ENCODE measurements at places on chromosomes 6 and 20.

- no peak for DNase-seq
Observed at GRCh38 chr6:41577356-41578216, 31.4 kb downstream of the FOXP4 start.

- DNase-seq, result peak; percentile 49
Observed at GRCh38 chr6:115896538-115897129, 164.1 kb downstream of the FRK start.

DNA sequence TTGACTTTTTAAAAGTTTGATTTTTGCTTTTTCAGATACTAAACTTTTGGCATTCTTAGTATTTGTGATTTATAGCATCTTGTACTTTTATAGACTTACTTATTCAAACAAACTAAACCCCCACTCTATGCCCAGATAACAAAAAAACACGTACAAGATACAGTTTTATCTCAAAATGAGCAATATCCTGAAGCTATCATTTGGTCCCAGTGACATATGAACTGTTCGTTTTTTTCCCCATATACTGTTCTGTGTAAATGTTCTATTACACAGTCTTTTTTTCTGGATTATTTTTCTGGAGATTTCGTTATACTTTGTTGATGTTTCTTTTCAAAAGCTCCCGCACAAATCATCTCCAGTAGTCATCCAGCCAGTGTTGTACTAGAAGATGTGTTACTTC lies 27.3 kb upstream of the SERINC3 start:
- no peak for DNase-seq

DNA sequence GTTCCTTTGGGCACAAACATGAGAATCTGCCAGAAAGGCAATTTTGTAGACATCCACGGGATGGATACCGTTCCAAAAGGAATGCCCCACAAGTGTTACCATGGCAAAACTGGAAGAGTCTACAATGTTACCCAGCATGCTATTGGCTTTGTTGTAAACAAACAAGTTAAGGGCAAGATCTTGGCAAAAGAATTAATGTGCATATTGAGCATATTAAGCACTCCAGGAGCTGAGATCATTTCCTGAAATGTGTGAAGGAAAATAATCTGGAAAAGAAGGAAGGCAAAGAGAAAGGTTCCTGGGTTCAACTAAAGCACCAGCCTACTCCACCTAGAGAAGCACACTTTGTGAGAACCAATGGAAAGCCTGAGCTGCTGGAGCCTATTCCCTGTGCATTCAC lies 103.9 kb upstream of the ARG1 start:
- no peak for DNase-seq
